WTC11 (cell line): ENCODE measurements at places on chromosomes 13 and 19. TPM values are rescaled to one million over a fixed set of nuclear protein-coding genes. Genes with fewer than 3 reads are reported as not detected.

The CEACAM3 gene
- total RNA-seq = not detected in 3 replicates

The FFAR3 gene
- total RNA-seq = not detected in 3 replicates

The LRRC63 gene
- 0.11 TPM in 1 of 3 replicates, not detected in the others for total RNA-seq

The CEACAM20 gene
- not detected in 3 replicates for total RNA-seq

The CYP2A6 gene
- total RNA-seq = 0.25 to 0.80 TPM (median 0.28 TPM) in 3 replicates

The GPATCH1 gene
- total RNA-seq = 8.6 to 10.7 TPM (median 9.3 TPM) in 3 replicates

GRCh38 chr19:53894707-53895106 lies 12.7 kb downstream of the PRKCG start:
- DNase-seq = no peak
- peak overlapping the region; percentile 34 for H3K27ac ChIP-seq
- no peak overlapping the region for H3K4me3 ChIP-seq
- H3K36me3 ChIP-seq = peaks cover 10% of the 10 kb centered on the region

DNA sequence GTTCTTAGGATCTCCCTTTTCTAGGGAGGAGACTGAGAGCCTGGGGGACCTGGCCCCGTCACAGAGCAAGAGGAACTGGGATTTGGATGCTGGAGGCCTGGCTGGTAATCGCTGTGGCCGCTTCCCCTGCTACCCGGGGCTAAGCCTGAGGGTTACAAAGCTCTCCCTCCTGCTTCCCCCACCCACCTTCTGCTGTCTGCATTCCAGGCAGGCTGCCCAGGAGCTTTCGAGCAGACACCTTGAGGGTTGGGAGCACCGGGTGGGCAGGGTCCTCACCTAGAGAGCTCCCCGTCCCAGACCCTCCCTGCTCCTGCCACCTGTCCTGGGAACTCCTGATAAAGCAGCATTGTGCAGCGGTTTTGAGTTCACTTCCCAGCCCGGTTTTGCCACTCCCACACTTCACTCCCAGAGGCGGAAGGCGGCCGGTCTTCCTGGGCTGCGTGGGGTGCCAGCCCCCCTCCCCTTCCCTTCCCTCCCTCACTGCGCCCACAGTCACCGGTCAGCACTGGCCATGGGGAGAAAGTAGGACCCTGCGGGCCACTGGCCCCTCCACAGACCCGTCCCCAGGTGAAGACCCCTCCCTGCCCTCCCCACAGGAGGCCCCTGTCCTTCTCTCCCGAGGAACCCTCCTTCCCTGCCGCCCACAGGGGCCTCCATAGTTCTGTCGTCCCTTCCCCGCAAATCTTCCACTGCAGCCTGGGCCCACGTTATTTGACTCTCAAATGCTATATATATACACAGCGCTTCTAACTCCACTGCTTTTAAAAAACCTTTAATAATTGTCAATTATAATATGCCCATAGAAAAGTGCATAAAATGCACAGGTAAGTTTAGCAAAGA lies 8.1 kb downstream of the PAK4 start:
- DNase-seq = no peak
- peak overlapping the region; percentile 18; the same call in 1 of the 2 replicates for H3K4me3 ChIP-seq
- peaks cover 80% of the 10 kb centered on the region for H3K4me1 ChIP-seq
- no peaks in the 10 kb centered on the region for H3K36me3 ChIP-seq

GRCh38 chr13:41496420-41497234 lies 39.3 kb downstream of the RGCC start:
- no peak overlapping the region for H3K27ac ChIP-seq
- H3K4me3 ChIP-seq = no peak overlapping the region
- no peaks in the 10 kb centered on the region for H3K36me3 ChIP-seq

- H3K27ac ChIP-seq = no peak overlapping the region
- H3K4me1 ChIP-seq = peaks cover 15% of the 10 kb centered on the region
- H3K27me3 ChIP-seq = no peaks in the 10 kb centered on the region
- H3K4me3 ChIP-seq = no peak overlapping the region
- no peaks in the 10 kb centered on the region for H3K36me3 ChIP-seq
Observed at GRCh38 chr13:74090869-74091605, 43.2 kb downstream of the KLF12 start.

- no peak within 1 kb of the TSS for H3K27ac ChIP-seq
- H3K4me3 ChIP-seq = no peak within 1 kb of the TSS
- DNase-seq = no peak
Observed at GRCh38 chr13:24763596-24764275, at the start of gene RNF17. RNF17 (plus strand) TSS chr13:24764169; CDS start chr13:24764204, 35 bp downstream.

GRCh38 chr13:71485913-71486312 lies 381.1 kb downstream of the DACH1 start:
- no peaks in the 10 kb centered on the region for H3K27me3 ChIP-seq
- no peaks in the 10 kb centered on the region for H3K36me3 ChIP-seq
- no peak overlapping the region for H3K27ac ChIP-seq
- no peaks in the 10 kb centered on the region for H3K4me1 ChIP-seq
- no peak for DNase-seq
- no peak overlapping the region for H3K4me3 ChIP-seq

DNA sequence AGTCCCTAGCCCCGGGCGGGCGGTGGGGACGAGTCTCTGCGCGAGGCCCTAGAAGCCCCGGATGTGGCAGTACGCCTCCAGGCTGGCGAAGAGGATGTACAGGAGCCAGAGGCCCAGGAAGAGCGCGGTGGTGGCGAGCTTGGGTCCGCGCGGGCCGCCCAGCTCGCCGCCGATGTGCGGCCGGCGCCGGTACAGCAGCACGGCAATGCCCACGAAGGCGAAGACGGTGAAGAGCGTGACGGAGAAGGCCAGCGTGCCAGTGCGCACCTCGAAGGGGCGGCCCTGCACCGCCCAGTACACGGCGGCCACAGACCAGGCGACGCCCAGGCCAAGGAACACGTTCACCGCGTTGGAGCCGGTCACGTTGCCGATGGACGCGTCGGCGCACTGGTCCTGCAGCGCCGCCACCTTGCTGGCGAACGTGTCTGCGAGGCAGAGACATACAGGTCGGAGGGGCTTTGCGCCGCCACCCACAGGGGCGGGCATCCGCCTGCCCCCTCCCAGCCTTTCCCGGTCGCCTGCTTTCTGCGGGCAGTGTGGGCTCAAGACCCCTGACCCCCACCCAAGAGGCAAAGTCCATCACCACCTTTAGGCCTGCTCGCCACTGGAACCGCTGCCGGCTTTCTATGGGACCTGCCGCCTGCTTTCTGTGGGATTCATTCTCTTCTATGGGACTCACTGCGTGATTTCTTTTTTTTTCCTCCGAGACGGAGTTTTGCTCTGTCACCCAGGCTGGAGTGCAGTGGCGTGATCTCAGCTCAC lies 10.9 kb upstream of the MEIS3 start:
- H3K27ac ChIP-seq = no peak overlapping the region
- peaks cover 65% of the 10 kb centered on the region for H3K27me3 ChIP-seq
- 0 out of 2 replicates have a peak, but pooled peaks cover 9% of the 10 kb centered on the region for H3K4me1 ChIP-seq

- H3K27me3 ChIP-seq = peaks cover under 1% of the 10 kb centered on the region
- peaks cover 2% of the 10 kb centered on the region for H3K36me3 ChIP-seq
- H3K4me3 ChIP-seq = peak overlapping the region; percentile 28; the same call in 1 of the 2 replicates
- DNase-seq = no peak
Observed at GRCh38 chr13:21465710-21466160, 6.6 kb upstream of the ZDHHC20 start.

DNA sequence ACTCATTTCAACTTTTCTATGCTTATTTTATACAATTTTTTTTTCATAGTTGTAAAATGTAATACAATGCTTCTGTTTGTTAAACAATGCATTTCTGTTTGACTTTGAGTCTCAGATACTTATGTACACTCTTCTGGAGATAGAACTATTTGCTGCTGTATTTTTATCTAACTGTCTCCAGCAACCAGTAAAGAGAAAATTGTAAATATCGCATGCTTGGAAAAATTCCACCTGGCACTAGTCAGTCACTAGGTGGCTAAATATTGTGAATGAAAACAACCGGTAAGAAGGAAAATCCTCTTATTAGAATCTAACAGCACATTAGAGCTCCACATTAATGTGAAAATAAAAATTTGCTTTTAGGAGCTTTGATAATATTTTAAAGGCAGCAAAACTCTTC lies 876.5 kb downstream of the PCDH9 start:
- DNase-seq = no peak
- peaks cover 16% of the 10 kb centered on the region for H3K4me1 ChIP-seq
- no peaks in the 10 kb centered on the region for H3K27me3 ChIP-seq
- no peaks in the 10 kb centered on the region for H3K36me3 ChIP-seq

GRCh38 chr19:39927524-39928356 lies 6.7 kb downstream of the FCGBP start:
- no peaks in the 10 kb centered on the region for H3K36me3 ChIP-seq
- H3K27me3 ChIP-seq = no peaks in the 10 kb centered on the region
- H3K4me1 ChIP-seq = peaks cover 6% of the 10 kb centered on the region
- no peak overlapping the region for H3K27ac ChIP-seq

DNA sequence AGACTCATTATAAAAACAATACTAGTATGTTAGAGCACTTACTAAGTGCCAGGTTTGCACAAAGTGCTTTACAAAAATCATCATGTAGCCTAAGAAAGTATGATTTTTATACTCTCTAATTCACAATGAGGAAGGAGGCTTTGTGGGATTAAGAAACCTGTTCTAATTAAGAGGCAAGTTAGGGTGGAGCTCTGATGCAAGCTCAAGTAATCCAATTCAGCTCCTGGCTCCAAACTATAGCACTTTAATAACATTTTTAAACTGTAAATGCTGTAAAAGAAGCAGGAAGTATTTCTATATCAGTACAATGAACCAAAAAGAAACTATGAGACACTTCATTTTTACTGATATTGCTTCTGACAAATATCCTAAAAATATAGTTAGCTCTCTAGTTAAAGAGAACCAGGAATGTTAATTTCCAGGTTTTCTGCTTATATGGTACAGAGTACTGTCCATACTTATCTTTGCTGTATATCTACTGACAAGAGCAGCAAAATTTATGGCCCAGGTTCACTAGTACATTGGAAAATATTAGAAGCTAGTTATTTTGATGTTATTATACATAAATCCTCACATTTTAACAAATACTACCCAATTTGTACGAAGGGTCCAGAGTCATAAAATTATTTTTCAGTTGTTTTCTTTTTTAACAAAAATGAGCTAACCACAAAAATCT lies 482.0 kb downstream of the DIAPH3 start:
- no peak overlapping the region for H3K4me3 ChIP-seq
- no peak overlapping the region for H3K27ac ChIP-seq
- no peak for DNase-seq
- peaks cover 29% of the 10 kb centered on the region for H3K4me1 ChIP-seq
- H3K36me3 ChIP-seq = no peaks in the 10 kb centered on the region

GRCh38 chr19:21328406-21328805 lies 804 bp downstream of the ZNF708 start:
- H3K27me3 ChIP-seq = 0 out of 2 replicates have a peak, but pooled peaks cover 3% of the 10 kb centered on the region
- DNase-seq = no peak
- H3K4me3 ChIP-seq = peak overlapping the region; percentile 100
- H3K36me3 ChIP-seq = peaks cover 35% of the 10 kb centered on the region
- peaks cover 33% of the 10 kb centered on the region for H3K4me1 ChIP-seq
- H3K27ac ChIP-seq = peak overlapping the region; percentile 100

GRCh38 chr19:3516675-3517207 lies 10.6 kb downstream of the FZR1 start:
- no peak overlapping the region for H3K4me3 ChIP-seq
- peak overlapping the region; percentile 41 for H3K27ac ChIP-seq
- no peaks in the 10 kb centered on the region for H3K27me3 ChIP-seq
- no peak for DNase-seq
- peaks cover 4% of the 10 kb centered on the region; the same call in 1 of the 2 replicates for H3K36me3 ChIP-seq

DNA sequence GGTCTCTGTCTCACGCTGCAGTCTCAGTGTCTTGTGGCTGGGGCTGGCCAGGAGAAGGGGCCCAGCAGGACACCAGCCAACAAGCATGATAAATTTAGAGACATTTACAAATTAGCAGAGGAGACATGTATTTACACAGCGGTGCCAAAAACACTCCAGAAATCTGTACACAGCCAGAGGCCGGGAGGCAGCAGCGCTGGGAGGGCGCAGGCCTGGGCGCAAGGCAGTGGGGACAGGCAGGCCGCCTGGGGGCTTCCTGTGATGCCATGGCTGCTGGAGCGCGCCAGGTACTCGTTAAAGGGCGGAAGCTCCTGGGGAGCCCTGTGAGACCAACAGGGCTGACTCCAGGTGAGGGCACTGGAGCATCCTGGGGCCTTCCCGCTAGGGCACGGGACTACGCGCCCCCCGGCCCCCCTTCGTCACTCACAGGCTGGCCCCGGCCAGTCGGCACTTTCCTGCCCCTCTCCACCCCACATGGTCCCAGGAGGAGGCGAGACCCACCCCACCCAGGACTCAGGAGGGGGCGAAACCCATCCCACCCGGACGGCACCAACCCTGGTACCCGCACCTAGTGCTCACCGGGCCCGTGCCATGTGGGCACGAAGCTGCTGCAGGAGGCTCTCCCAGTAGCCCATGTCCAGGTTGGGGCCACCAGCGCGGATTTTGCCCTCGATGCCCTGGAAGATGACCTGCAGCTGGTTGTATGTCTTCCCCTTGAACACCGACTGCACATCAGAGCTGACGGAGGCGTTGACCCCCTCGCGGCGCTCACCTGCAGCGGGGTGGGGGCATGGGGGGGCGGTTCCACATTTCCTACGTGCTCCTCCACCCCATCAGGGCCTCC lies 7.4 kb upstream of the TBXA2R start:
- no peak overlapping the region for H3K4me3 ChIP-seq
- no peaks in the 10 kb centered on the region for H3K27me3 ChIP-seq
- 0 out of 2 replicates have a peak, but pooled peaks cover 3% of the 10 kb centered on the region for H3K4me1 ChIP-seq
- peak overlapping the region; percentile 79; the same call in 1 of the 2 replicates for H3K27ac ChIP-seq
- H3K36me3 ChIP-seq = no peaks in the 10 kb centered on the region; the same call in 1 of the 2 replicates

- H3K4me3 ChIP-seq = peak within 1 kb of the TSS; percentile 98
- DNase-seq = peak; percentile 89
- H3K27ac ChIP-seq = peak within 1 kb of the TSS; percentile 92
- H3K36me3 ChIP-seq = peaks cover 36% of the 10 kb centered on the region
- H3K4me1 ChIP-seq = peaks cover 10% of the 10 kb centered on the region
Observed at GRCh38 chr19:45038931-45039893, at the start of gene CLASRP. CLASRP (plus strand) TSS chr19:45039045; CDS start chr19:45040213, 1,168 bp downstream.

DNA sequence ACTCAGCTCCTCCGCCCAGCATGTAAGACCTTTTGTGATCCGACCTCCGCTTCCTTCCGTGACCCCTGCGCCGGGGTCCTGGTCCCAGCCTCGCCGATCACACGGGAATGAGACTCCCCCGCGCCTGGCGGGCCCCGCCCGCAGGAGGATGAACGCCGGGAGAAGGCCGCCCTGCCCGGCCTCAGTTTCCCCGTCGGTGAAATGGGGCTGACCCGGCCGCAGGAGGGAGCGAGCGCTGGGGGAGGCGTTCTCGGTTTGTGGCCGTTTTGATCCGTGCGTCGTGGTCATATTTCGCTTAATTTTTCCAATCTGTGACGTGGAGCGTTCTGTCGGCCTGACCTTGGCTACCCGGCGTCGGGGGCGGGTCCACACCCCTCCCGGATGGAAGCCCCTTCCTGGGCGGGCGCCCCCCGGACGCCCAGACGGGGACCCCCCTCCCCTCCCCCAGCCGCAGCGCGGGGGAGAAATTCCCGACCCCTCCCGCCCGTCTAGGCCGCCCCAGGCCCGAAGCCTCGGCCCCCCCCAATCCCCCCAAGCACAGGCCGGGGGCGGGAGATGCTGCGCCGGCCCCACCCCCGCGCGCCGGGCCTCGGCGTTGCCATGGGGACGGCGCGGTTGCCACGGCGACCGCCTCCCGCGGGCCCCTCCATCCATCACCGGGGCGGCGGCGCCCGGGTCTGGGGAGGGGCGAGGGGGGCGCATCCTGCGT lies 11.1 kb downstream of the PALM start:
- H3K4me3 ChIP-seq = no peak overlapping the region
- H3K36me3 ChIP-seq = 0 out of 2 replicates have a peak, but pooled peaks cover 4% of the 10 kb centered on the region
- no peak overlapping the region for H3K27ac ChIP-seq
- H3K4me1 ChIP-seq = peaks cover 9% of the 10 kb centered on the region
- no peaks in the 10 kb centered on the region; the same call in 1 of the 2 replicates for H3K27me3 ChIP-seq

- H3K4me3 ChIP-seq = peak overlapping the region; percentile 60
- peaks cover 21% of the 10 kb centered on the region for H3K4me1 ChIP-seq
- DNase-seq = peak; percentile 68
Observed at GRCh38 chr19:6092329-6093286, 17.7 kb downstream of the RFX2 start.

GRCh38 chr19:41384351-41384750 lies 8.0 kb downstream of the TMEM91 start:
- peaks cover 3% of the 10 kb centered on the region; the same call in 1 of the 2 replicates for H3K36me3 ChIP-seq
- H3K4me1 ChIP-seq = no peaks in the 10 kb centered on the region
- no peak overlapping the region for H3K4me3 ChIP-seq
- no peaks in the 10 kb centered on the region for H3K27me3 ChIP-seq
- 0 out of 2 replicates have a peak overlapping the region, but pooled peaks have one; percentile 41 for H3K27ac ChIP-seq
- DNase-seq = no peak
